ENCODE measurements at places on chromosomes 2 and 18.

GRCh38 chr2:85706599-85707296 lies 12.6 kb downstream of the GNLY start:
- no peak for DNase-seq

DNA sequence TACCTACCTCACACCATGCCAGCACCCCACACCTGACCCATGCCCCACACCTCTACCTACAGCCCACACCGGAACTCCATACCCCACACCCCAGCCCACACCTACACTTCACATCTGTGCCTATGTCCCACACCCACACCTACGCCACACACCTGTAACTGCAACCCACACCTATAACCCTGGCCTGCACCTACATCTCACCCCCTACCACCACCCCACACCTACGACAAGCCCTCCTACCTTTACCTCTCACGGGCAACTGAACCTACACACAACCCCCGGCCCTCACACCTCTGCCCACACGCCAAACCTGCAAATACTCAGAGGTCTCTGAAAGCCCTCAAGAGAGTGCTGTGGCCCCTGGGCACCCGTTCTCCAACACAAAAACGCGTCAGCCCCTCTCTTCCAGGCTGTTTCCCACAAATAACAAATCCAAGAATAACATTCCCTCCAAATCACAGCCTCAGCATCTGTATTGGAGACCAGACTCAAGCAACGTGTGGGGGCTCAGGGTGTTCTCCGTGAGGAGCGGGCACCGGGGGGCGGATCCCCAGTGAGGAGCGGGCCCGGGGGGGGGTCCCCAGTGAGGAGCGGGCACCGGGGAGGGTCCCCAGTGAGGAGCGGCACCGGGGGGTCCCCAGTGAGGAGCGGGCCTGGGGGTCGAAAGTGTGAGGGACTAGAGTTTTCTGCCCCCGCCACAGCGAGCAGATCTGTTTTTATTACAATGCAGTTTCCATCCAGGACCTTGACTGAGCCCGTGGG lies 33.4 kb downstream of the SLC66A2 start:
- DNase-seq, result no peak

- no peak for DNase-seq
Measured at GRCh38 chr2:231524477-231525247, 5.6 kb downstream of the NMUR1 start.

GRCh38 chr2:120887320-120887697 lies 151.6 kb downstream of the GLI2 start:
- no peak for DNase-seq

DNA sequence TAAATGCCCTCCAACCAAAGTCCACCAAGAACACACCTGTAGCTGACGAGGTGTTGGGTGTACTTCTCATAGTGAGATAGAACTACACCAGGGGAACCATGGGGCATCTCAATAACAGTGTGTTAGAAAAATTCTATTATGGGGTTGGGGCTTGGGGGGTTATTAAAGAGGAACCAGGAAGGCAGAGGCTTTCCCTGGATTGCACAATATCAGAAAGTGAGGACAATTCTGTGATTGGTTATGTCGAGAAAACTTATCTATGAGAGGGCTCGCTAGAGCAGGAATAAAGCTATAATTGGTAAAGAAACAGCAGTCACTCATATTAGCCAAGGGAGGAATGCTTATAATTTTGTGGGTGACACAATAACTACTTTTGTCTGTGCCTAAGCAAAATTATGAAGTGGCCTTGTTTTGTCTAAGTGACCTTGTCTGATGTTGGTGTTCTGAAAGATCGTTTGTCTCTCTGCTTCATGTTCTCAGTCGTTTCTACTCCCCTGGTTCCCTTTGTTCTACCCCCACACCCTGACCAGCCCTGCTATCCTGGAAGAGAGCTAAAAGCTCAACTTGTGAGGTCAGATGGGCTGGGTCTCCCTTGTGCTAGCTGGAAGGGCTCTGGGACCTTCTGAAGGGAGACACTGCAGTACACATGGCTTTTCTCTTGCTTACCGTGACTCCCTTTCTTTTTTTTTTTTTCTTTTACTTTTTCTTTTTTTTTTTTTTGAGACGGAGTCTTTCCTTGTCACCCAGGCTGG lies 21.6 kb upstream of the INO80C start:
- no peak for DNase-seq

- no peak for DNase-seq
Measured at GRCh38 chr2:152466041-152466440, 131.1 kb downstream of the FMNL2 start.

DNA sequence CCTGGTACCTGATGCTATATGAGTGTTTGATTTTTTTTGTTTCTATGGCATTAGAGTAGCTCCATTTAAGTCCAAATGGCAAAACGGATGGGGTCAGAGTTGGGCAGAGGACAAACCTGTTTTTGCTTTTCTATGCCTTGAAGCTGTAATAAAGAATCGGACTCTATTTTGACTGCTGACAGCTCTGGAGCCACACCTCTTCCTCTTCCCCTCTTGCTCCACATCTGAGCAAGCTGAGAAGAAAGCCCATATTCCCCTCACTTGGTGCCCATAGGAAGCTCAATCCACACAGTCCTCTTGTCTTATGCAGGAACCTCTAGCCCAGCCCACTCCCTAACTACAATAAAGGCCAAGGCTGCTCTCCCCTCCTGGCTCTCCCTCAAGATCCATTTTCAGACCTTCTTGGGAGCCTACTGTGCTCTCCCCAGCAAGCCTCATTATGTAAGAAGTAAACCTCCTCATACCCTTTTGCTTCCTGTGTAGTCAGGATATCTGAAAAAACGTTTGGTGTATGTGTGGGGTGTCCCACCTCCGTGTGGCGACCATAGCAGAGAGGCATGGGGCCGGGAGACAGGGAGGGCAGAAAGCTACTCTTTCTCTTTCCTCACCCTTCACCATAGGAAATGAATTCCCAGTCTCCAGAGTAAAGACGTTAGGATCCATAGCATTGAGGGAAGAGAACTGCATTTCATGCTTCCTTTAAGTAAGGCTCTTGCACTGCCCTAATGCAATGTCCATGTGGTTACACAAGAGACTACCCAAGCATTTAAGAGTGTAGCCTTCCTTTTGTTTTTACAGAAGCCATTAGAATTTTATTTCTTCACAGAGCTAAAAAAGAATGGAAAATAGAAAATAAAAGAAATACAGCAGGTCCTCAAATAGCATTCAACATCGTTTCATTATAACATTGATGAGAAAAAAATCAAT lies 41.9 kb upstream of the RAPGEF4 start:
- DNase-seq, result no peak

Measured in fibroblast of the aortic adventitia (primary cell).